ENCODE measurements at places on chromosomes 7 and 10.

GRCh38 chr7:134083766-134084487 is 43.2 kb upstream of the LRGUK start:
- no peak for DNase-seq

- DNase-seq, result no peak
Observed at GRCh38 chr7:152527610-152528032, 91.8 kb upstream of the KMT2C start.

- no peak for DNase-seq
Observed at GRCh38 chr10:127427926-127428325, 121.2 kb upstream of the NPS start.

DNA sequence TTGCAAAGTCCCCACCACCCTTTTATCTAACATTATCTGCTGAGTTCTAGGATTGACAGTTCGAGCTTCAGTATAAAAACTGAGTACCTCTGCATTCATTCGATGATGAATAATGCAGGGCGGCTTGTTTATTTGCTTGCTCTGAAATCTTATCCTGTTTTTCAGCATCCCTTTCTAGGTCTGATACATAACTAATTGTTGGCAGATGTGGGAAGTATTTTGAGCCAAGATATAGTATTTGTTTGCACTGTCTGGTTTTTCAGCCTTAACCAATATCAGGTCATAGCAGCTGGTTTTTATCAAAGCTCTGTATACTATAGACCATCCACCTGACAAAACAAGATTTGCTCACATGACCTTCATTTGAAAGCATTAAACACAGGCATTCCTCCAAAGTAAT is 161.4 kb downstream of the TFEC start:
- DNase-seq, result no peak

- DNase-seq, result no peak
Observed at GRCh38 chr7:38222481-38223096, 44.5 kb downstream of the STARD3NL start.

DNA sequence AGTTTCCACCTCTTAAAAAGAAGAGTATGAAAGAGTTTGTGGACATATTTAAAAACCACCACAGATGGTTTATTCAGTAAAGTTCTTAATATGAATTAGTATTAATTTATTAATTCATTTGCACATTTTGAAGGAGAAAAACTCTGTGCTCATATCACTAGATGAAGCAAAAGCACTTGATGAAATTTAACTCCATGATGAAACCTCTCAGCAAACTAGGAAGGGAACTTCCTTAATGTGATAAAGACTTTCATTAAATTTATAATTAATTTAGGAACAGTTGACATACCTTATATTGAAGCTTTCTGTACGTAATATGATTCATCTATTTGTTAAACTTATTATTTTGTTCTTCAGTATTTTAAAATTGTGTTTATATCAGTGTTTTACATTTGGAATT is 99.4 kb downstream of the MMRN2 start:
- no peak for DNase-seq

- no peak for DNase-seq
Observed at GRCh38 chr10:34905200-34905927, 90.3 kb upstream of the PARD3 start.

DNA sequence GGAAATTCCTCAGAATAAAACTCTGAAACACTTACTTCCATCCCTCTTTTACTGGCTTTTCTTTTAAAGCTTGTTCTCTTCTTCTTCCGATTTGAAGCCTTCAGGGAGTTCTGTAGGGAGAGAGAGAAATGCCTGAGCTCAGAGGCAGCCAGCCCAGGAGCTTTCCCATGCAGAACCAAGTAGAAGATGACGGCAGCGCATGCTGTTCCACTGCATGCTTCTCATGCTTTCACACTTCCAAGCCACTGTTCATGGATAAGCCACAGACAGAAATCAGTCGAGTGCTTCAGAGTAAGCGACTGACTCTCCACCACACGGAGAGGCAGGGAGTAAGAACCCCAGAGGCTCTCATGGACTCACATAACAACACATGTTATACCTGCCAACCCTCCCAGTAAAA is 237.3 kb downstream of the DGKI start:
- DNase-seq, result no peak

GRCh38 chr7:102834999-102835398 is 77.8 kb upstream of the LRRC17 start:
- DNase-seq, result no peak

DNA sequence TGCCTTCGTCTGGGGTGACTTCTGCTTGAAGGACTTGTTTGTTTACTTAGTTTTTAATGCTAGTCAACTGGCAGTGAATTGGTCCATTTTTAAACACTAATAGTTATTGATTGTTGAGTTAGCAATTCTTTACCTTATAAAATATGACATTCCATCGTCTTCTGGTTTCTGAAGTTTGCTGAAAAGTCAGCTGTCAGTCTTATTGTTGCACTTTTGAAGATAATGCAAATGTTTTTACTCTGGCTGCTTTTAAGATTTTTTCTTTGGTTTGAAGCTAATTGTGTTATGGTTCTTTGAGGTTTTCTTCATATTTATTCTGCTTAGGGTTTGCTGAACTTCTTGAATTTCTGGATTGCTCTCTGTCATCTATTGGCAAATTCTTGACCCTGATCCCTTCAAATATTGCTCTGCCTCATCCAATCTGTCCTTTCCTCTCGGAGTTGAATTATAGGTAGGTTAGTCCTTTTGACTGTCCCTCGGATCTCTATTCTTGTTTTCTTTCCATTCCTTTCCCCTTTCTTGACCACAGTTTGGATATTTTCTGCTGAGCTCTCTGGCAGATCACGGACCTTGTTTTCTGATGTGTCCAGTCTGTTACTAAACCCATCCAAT is 24.2 kb downstream of the MGMT start:
- no peak for DNase-seq

GRCh38 chr10:116733566-116733965 is 8.8 kb downstream of the HSPA12A start:
- no peak for DNase-seq

DNA sequence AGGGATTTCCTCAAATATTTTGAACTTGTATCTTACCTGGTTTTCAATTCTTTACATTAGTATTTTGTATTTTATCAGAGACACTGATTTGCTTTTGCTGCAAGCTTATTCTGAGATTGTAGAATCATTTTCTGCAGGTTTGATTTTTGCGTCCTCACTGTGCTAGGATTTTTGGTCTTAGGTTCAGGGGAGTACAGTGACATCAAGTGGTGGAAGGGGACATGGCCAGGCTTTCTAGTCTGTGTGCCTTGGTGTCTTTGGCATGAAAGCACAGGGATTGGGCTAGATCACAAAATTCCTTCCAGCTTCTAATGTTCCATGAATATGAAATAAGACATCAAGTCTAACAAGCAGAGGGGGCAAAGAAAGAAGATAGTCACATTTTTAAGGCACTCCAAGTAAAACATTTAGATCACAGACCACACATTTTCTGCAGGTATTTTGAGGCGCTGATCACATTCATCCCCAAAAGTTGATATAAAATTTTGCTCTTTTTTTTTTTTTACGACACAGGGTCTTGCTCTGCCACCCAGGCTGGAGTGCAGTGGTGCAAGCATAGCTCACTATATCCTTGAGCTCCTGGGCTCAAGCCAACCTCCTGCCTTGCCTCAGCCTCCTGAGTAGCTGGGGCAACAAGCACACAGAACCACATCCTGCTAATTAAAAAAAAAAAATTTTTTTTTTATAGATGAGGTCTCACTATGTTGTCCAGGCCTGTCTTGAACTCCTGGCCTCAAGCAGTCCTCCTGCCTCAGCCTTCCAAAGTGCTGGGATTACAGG is 124.4 kb downstream of the PON1 start:
- no peak for DNase-seq

DNA sequence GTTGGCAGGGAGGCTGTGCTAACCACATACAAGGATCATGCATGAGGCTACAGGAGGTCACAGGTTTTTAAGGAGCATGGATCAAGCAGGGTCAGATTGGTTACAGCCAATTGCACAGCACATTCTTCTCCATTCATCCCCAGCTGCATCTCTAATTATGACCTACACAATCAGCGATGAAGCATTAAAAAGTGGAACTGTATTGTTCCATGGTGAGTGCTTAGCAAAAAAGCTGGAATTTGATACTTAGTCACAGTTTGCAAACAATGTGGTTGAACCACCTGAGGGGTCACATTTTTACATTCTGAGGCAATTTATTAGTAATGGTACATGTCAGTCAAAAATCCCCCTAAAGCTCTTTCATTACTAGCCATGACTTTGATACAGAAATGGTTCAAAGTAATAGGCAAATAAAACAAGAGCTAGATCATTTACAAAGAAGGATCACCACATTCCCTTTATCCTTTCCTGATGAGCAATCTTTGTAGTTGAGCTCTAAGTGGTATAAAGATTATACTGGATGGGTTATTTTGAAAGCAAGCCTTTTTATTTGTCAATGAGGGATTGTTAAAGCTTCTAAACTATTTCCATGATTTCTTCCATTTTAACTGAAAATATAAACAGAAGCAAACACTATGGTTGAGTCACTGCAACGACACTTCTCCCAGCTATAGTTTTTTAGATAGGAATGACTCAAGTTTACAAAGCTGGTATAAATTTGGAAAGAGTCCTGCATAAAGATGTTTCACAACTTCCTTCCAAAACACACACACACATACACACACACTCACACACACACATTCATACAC is 217.8 kb upstream of the SEMA3A start:
- DNase-seq, result no peak

DNA sequence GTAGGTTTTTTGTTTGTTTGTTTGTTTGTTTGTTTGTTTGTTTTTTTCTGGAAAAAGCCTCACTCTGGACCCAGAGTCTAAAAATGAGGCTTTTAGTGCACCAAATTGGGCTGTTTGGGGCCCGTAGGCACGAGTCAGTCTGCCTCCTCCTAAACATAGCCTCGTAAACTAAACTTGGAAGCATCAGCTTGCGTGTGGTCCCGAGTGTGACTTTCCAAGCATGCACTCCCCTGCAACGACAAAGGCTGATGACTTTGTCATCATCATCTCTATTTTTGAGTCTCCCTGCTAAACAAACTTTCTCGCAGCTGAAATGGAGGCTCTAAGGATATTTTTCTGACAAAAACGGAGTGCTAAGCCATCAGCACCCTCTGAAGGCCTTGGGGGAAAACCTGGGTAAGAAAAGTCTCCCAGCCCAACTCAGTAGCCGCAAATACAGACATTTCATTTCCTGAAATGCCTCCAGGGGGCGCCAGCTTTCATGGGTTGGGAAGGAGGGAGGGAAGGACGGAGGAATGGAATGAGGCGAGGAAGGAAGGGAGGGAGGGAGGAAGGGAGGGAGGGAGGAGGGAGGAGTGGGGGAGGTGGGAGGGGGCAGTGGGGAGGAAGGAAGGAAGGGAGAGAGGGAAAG is 245.9 kb downstream of the KCNMA1 start:
- DNase-seq, result no peak

GRCh38 chr10:93437086-93437945 is 44.8 kb downstream of the MYOF start:
- no peak for DNase-seq

DNA sequence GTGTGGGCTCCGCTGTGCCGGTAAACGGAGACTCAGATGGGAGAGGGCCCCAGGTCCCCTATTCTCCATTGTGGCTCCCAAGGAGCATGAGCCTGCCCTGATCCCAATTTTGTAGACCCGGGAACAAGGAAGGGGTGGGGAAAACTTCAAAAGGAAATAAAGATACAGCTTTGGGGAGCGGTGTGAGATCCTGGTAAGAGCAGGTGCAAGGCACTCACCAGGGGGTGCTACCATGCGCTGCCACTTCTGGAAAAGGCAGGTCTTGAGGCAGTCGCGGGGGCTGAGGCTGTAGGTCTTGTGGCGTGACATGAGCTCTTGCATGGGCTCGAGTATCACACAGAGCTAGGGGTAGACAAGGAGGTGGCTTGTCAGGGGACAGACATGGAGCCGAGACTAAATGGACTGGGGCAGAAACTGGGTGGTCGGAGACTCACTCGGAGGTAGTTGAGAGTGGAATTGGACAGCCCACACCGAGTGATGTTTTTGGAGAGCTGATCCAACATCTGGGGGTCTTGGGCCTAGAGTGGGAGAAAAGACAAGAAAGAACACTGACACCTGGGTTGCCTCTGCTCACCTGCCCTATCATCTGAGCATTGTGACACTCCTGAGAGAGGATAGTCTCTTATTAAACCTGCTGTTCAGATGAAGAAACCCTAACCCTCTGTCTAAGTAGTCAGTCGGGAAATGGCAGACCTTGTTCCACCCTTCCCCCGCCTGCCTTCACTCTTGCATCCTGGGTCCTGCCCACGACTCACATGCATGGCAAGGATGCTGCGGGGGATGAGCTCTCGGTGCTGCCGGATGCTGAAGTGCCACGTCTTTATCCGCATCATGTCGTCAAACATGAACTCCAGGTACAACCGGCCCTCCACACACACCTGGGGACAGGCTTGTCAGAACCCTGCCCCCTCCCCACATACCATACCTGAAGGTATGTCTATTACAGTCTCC is 10.7 kb downstream of the LDB1 start:
- no peak for DNase-seq

GRCh38 chr7:137928626-137929025 is 73.3 kb downstream of the CREB3L2 start:
- DNase-seq, result no peak

DNA sequence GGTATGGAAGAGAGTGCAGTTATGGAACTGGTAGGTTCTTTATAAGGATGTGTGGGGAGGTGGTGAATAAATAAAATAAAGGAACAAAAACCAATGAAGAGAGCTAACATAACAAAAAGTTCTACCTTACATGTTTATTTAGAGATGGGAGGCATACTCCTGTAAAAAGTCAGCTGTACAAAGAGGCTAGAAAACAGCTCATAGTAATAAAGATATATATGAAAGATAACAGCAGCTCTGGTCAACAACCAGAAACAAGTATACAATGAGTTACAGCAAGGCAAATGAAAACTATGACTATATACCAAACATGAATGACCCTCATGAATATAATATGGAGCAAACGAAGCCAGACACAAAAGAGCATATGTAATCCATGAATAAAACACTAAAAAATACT is 62.0 kb downstream of the FAM13C start:
- no peak for DNase-seq

DNA sequence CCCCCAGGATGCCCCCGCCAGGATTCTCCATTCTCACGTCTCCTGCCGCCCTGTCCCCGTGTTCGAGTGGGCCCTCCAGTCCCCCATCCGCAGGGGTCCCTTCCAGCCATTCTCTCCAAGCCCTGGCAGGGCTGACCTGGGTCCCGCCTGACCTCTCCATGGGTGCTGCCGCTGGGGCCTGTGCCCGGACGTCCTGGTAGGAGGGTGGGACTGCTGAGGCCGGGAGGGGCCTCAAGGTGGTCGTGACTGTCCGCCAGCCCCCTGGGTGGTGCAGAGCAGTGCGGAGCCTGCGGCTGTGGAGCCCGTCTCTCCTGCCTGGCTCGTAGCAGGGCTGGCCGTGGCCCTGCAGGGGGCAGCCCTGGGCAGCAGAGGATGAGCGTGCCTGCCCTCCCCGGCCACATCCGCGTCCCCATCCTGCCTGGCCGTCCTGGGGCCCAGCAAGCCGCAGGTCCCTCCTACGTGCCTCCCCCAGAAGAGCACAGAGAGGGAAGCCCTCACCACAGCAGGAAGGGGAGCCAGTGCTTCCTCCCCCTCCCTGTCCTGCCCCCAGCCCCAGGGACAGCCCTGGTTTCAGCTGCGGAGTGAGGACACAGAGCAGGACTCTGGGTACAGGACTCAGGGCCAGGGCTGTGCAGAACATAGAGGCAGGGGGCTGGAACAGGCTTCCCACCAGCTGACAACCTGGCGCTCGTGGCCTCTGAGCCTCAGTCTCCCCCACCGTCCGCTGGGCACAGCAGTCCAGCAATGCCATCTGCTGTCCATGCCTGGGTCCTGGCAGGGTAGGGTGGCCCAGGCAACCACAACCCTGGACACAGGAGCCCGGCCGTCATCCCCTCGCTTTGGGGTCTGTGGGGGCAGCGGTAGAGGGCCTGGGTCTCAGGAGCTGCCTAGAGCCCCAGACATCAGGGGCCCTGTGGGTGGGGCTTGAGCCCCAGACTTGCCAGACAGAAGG is 1.5 kb upstream of the GRIFIN start:
- DNase-seq, result peak; percentile 30

GRCh38 chr7:6646465-6646864 is 9.3 kb downstream of the ZNF316 start:
- DNase-seq, result no peak
